ENCODE measurements at places on chromosomes 3 and 15. TPM values are rescaled to one million over a fixed set of nuclear protein-coding genes. Genes with fewer than 3 reads are reported as not detected.

FGF7 gene
- 0.19 TPM for total RNA-seq

NME9 gene
- 0.88 TPM for total RNA-seq

AADACL2 gene
- total RNA-seq = not detected

SCAANT1 gene
- 5.7 TPM for total RNA-seq

GRCh38 chr15:63436872-63437375 lies 55.3 kb upstream of the CA12 start:
- H3K27ac ChIP-seq = peak overlapping the region; percentile 75
- H3K4me3 ChIP-seq = no peak overlapping the region
- peaks cover 39% of the 10 kb centered on the region for H3K4me1 ChIP-seq
- H3K27me3 ChIP-seq = peaks cover 4% of the 10 kb centered on the region
- H3K36me3 ChIP-seq = no peaks in the 10 kb centered on the region

DNA sequence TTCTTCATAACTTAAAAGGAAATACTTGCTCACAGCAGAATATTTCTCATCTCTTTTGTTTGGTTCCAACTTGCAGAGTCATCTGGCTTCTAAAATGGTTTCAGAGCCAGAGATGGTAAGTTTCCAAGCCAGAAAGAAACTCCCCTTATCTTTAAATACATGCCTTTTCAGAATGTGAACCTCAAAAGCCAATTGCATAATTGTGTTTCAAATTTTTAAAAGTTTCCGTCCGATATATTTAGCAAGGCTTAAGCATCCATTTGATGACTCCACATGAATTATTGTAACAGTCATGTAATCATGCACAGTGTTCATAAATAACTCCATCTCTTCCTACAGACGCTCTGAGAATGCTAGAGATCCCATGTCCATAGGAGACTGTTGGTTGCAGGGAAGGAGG lies 40.6 kb upstream of the C3orf80 start:
- no peak overlapping the region for H3K27ac ChIP-seq
- no peaks in the 10 kb centered on the region for H3K4me1 ChIP-seq
- H3K4me3 ChIP-seq = no peak overlapping the region
- no peaks in the 10 kb centered on the region for H3K36me3 ChIP-seq

- no peaks in the 10 kb centered on the region for H3K36me3 ChIP-seq
- no peak overlapping the region for H3K27ac ChIP-seq
- H3K4me3 ChIP-seq = no peak overlapping the region
- DNase-seq = peak; percentile 75
Measured at GRCh38 chr3:32947789-32948238, 3.6 kb upstream of the CCR4 start.

- no peaks in the 10 kb centered on the region for H3K36me3 ChIP-seq
- H3K4me1 ChIP-seq = peaks cover 7% of the 10 kb centered on the region
- no peak overlapping the region for H3K4me3 ChIP-seq
- no peak overlapping the region for H3K27ac ChIP-seq
Measured at GRCh38 chr3:100603469-100603868, 5.9 kb upstream of the ADGRG7 start.

- peak; percentile 41 for DNase-seq
- H3K36me3 ChIP-seq = peaks cover 16% of the 10 kb centered on the region
- no peaks in the 10 kb centered on the region for H3K27me3 ChIP-seq
- peak overlapping the region; percentile 93 for H3K27ac ChIP-seq
- peaks cover 92% of the 10 kb centered on the region for H3K4me1 ChIP-seq
- no peak overlapping the region for H3K4me3 ChIP-seq
Measured at GRCh38 chr3:46946856-46947545, 29.5 kb downstream of the CCDC12 start.

GRCh38 chr3:10420745-10421475 lies 84.5 kb downstream of the ATP2B2 start:
- H3K4me1 ChIP-seq = peaks cover 12% of the 10 kb centered on the region
- H3K4me3 ChIP-seq = no peak overlapping the region
- no peak for DNase-seq
- no peak overlapping the region for H3K27ac ChIP-seq
- H3K36me3 ChIP-seq = no peaks in the 10 kb centered on the region

DNA sequence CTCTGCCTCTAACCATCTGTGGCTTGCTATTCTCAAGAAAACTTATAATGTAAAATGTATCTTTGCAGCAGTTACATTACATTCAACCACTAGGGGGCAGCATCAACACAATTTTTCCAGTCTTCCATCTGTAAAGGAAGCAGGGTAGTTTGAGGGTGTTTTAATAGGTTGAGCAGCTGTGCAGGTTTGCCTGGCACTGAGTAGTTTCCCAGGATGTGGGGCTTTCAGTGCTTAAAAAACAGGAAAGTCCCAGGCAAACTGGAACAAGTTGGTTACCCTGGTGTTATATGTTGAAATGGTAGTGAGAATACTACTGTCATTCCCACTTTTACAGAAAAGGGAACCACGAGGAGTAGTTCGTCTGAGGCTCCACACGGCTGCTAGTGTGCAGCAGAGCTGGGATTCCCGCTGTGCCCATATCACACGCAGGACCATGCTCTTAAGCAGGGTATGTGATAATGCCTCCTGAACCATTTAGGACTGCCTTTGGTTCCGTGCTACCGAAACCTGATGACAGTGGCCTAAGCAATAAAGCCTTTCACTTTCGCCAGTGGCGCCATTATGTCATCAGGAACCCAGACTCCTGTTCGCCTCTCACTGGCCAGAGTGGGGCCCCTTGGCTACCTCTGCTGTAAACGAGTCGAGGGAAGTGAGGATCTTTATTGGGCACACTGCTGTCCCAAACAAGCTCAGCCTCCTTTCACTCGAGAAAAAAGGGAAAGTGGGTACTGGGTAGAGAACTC lies 64.7 kb upstream of the ZBTB38 start:
- no peak overlapping the region for H3K4me3 ChIP-seq
- no peaks in the 10 kb centered on the region for H3K36me3 ChIP-seq
- DNase-seq = peak; percentile 50
- H3K27ac ChIP-seq = no peak overlapping the region
